ENCODE measurements at places on chromosomes 5 and 9. TPM values are rescaled to one million over a fixed set of nuclear protein-coding genes. Genes with fewer than 3 reads are reported as not detected.

DNA sequence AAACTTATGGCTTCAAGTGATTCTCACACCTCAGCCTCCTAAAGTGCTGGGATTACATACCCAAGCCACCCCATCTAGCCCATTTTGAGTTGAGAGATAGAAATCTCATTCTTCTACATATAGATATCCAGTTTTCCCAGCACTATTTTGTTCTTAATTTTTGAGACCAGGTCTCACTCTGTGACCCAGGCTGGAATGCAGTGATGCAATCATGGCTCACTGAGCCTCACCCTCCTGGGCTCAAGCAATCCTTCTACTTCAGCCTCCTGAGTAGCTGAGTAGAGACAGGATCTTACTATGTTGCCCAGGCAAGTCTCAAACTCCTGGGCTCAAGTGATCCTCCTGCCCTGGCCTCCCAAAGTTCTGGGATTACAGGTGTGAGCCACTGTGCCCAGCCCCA, 60.9 kb upstream of the CTNNA1 start:
- H3K36me3 ChIP-seq: no peaks in the 10 kb centered on the region
- peaks cover 40% of the 10 kb centered on the region for H3K27me3 ChIP-seq
- no peak overlapping the region for H3K27ac ChIP-seq
- H3K4me3 ChIP-seq: no peak overlapping the region

- no peak for DNase-seq
- H3K36me3 ChIP-seq: no peaks in the 10 kb centered on the region
- no peaks in the 10 kb centered on the region for H3K27me3 ChIP-seq
- H3K4me1 ChIP-seq: peaks cover 28% of the 10 kb centered on the region
- peak overlapping the region; percentile 89 for H3K27ac ChIP-seq
- peak overlapping the region; percentile 94 for H3K4me3 ChIP-seq
These were observed 974 bp downstream of the ANAPC2 start for GRCh38 chr9:137187386-137187785.

GRCh38 chr5:522899-523440, 1.3 kb downstream of the SLC9A3 start:
- peaks cover 15% of the 10 kb centered on the region for H3K4me1 ChIP-seq
- H3K4me3 ChIP-seq: peak overlapping the region; percentile 53
- no peak for DNase-seq
- peaks cover 49% of the 10 kb centered on the region for H3K27me3 ChIP-seq
- peaks cover 9% of the 10 kb centered on the region for H3K36me3 ChIP-seq

- no peaks in the 10 kb centered on the region for H3K36me3 ChIP-seq
- DNase-seq: no peak
- H3K4me3 ChIP-seq: no peak overlapping the region
- peaks cover 44% of the 10 kb centered on the region for H3K27me3 ChIP-seq
These were observed 97.2 kb downstream of the PCSK1 start for GRCh38 chr5:96335873-96336272.

DNA sequence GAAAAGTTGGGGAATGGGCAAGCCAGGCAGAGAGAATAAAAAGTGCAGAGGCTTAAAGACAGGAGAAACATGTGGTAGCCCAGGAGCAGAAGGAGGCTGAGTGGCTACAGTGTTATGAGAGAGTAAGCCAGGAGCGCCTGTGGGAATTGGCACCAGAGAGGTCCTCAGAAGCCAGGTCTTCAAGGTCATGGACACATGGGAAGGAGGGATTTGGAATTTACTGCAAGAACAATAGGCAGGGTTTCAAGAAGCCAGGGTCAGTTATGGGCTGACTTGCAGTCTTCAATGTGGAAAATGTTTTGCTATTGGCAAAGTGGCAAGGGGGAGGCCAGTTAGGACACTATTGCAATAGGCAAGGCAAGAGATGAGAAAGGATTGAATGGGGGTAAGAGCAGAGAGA, 29.3 kb downstream of the ERAP1 start:
- peaks cover 13% of the 10 kb centered on the region for H3K36me3 ChIP-seq
- H3K27me3 ChIP-seq: no peaks in the 10 kb centered on the region
- no peak overlapping the region for H3K4me3 ChIP-seq
- H3K4me1 ChIP-seq: peaks cover 11% of the 10 kb centered on the region
- DNase-seq: no peak
- H3K27ac ChIP-seq: peak overlapping the region; percentile 63

DNA sequence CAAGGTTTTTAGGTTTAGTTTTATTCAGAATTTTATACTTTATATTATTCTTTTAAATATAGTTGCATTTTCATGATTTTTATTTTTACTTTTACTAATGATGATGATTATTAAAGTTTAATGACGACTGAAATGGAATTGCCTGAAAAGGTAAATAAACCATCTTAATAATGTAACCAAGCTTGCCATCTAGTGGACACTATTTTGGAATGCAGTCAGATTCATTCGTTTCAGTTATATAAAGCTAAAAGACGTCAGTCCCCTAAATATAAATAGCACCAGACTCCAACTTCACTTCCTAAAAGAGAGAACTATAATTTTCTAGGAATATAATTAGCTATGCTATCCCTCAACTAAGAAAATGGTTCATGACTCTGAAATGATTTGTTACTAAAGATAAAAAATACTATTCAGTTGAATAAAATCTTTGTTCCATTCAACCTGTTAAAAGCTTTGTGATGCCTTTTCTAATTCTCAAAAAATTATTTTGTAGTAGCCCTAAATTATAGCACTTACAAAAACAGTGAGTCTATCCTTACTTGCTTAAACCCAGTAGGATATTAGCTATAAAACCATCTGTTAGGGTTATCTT, 19.9 kb downstream of the ABITRAM start:
- peaks cover 2% of the 10 kb centered on the region for H3K4me1 ChIP-seq
- no peaks in the 10 kb centered on the region for H3K27me3 ChIP-seq
- H3K4me3 ChIP-seq: no peak overlapping the region
- H3K36me3 ChIP-seq: peaks cover 3% of the 10 kb centered on the region
- peak overlapping the region; percentile 84 for H3K27ac ChIP-seq

DNA sequence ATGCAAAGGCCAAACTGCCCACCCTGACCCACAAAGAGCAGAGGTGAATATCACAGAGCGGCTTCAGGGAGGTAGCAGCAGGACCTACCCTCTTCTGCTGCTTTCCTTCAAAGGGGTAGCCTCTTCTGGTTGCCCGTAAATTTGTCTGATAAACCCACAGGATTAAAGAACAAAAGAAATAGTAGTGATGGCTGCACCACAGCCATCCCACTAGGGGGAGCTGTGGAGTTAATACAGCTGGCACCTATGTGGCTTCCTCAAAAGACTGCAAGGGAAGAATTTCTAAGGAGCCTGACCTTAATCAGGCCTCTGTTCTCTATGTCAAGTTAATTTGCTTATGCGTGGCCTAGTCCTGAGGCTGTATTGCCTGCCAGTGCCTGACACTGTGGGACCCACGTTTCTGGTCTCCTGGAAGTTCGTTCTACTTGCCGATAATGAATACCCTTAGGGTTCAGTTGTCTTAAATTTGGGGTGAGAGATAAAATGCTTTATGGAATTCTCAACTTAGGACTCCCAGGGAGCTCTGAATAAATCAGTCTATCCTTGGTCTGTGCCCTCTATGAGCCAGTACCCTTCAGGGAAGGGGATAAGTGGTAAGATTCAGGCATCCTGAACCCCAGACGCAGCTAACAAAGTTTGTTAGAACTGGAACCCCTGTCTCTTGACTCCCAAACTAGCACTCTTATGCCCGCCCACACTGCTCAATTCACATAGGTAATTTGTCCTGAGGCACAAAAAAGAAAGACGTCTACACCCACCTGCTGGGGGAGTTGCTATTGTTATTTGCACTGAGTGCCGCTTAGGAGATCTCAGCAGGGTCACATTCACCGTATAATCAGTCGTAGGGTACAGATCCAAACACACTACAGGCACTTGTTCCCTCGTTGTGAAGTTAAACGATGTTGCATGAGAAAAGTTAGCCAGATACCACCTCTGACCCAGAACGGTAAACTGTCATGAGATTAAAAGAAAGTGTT, 77.1 kb downstream of the SUSD1 start:
- no peak overlapping the region for H3K27ac ChIP-seq
- peaks cover 20% of the 10 kb centered on the region for H3K4me1 ChIP-seq
- H3K4me3 ChIP-seq: no peak overlapping the region
- H3K36me3 ChIP-seq: peaks cover 7% of the 10 kb centered on the region
- no peaks in the 10 kb centered on the region for H3K27me3 ChIP-seq
- DNase-seq: peak; percentile 38

DNA sequence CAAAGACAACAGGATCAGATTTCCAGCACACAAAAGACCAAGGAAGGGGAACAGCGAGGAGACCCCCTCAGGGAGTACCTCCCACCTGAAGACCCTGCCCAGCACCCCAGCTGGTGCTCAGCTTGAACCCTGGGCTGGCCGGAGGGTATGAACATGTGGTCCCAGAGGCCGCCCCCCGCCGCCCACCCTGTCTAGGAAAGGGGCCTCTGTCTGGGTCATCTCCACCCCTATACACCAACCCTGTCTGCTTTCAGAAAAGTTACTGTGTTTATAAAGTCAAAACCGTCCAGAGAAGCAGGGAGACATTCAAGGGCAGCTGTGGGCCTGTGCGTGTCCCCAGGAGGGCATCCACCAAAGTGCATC, 72.2 kb downstream of the ADAMTS2 start:
- H3K27ac ChIP-seq: no peak overlapping the region
- H3K36me3 ChIP-seq: no peaks in the 10 kb centered on the region
- peaks cover 2% of the 10 kb centered on the region for H3K4me1 ChIP-seq
- no peak for DNase-seq

The AK1 gene
- 35.9 TPM for total RNA-seq

The RECK gene
- total RNA-seq: 6.4 TPM

All from T-helper 17 cell (primary cell).